ENCODE measurements at places on chromosomes 5 and 9.

GRCh38 chr5:32627219-32627870 lies 42.0 kb downstream of the SUB1 start:
- no peak for DNase-seq

DNA sequence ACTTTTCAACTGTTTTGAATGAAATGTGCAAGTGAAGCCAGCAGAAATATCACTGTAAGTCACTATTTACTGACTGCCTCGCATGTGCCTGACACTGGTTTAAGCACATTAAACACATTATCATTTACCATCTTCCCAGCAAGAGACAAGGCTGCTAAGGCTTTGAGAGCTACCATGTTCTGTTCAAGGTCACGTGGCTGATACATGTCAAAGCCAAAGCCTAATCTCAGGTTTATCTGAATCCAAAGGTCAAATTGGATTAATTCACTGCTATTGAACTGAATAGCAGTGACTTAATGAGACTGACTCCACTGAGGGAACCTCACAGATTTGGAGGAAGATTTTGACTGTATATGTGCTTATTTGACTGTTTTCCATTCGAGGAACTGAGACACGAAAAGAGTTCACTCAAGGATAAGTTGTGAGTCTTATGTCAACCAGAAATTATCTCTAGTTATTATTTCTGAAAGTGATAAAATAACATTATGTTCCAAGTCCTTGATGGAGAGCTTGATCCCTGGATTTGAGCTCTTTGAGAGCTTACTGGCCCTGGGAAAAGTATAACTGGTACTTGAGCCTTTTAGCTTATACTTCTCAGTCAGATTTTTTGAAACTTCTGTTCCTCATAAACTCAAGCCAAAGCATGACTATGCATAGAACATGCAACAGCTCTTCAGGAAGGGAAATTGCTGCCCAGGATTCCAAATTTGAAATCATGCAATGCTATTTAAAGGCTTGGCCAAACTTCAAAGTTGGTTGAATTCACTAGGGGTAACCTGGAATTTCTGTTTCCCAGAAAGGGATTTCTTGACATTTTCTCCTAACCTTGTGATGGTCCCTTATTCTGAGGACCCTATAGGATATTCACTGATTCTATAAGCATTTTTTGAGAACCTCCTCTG lies 23.4 kb upstream of the ARHGAP26 start:
- DNase-seq = peak; percentile 75

GRCh38 chr5:132057498-132058255 lies 2.8 kb upstream of the IL3 start:
- no peak for DNase-seq

GRCh38 chr5:178250263-178250662 lies 17.7 kb upstream of the PHYKPL start:
- no peak for DNase-seq

DNA sequence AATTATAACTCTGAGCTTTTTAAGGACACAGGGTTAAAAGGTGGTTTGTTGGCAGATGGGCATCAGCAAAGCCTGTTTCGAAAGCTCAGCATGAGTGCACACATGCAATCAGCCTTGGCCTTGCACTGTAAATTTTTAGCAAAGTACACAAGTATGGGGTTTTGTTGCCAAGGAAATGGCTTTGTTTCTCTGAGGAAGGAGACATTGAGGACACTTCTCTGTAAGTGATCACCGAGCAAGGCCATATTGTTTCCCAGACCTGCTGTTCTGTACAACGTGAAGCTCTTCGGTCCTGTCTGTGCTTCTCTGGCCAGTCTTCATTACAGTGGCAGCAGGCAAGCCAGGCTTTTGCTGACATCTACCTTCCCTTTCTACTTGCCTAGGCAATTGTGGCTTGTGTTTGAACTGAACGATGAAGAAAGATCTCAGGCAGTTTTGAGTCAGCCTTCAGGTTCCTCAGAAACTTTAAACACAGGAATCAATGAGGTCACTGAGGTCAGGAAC lies 27.9 kb upstream of the GLRX start:
- DNase-seq = no peak

DNA sequence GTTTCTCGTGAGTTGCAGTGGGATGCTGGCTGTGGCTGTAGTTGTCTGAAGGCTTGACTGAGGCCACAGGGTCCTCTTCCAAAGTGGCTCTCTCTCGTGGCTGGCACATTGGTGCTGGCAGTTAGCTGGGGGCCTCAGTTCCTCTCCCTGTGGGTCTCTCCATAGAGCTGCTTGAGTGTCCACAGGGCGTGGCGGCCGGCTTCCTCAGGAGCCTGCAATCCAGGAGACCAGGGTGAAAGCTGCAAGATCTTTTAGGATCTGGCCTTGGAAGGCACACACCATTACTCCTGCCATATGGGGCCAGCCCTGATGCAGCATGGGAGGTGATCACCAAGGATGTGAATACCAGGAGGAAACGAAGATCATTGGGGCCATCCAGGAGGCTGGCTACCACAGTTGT lies 41.1 kb downstream of the ANKRD33B start:
- no peak for DNase-seq

DNA sequence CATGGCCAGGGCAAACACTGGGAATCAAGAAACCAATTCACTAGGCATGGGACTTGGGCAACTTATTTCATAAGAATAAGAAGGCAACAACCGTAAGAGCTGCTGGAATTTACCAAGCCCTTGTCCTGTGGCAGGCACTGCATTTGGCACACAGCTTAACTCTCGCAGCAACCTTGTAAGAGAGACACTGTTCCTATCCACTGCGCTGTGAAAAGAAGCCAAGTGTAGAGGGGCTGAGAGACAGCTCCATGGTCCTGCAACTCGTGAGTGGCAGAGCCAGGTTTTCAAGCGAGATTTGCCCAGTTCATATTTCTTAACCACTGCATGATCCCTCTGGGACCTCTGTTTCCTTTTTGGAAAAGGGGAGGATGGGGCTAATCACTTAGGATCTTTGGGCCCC lies 129.3 kb upstream of the STC2 start:
- DNase-seq = no peak

DNA sequence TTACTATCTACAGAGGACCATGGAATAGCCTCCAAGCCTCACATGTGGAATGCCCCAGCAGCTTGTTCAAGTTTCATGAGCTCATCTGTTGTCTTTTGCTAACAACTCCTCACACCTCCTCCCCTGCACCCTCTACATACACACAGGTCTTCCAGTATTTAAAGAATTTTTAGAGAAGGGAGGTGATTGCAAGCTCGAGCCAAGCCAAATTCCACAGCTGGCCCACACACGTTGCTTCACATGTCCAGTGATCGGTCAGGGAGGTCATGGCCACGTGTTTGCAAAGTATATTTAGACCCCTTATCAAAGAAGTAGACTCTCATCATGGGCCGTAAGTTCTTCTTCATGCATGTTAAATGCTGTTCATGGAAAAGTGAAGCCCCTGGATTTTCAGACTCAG lies 281.7 kb downstream of the OSTF1 start:
- DNase-seq = no peak

- no peak for DNase-seq
These were observed 18.5 kb downstream of the TMEM245 start for GRCh38 chr9:109101202-109101595.

GRCh38 chr9:131667576-131667975 lies 72.3 kb downstream of the RAPGEF1 start:
- no peak for DNase-seq

DNA sequence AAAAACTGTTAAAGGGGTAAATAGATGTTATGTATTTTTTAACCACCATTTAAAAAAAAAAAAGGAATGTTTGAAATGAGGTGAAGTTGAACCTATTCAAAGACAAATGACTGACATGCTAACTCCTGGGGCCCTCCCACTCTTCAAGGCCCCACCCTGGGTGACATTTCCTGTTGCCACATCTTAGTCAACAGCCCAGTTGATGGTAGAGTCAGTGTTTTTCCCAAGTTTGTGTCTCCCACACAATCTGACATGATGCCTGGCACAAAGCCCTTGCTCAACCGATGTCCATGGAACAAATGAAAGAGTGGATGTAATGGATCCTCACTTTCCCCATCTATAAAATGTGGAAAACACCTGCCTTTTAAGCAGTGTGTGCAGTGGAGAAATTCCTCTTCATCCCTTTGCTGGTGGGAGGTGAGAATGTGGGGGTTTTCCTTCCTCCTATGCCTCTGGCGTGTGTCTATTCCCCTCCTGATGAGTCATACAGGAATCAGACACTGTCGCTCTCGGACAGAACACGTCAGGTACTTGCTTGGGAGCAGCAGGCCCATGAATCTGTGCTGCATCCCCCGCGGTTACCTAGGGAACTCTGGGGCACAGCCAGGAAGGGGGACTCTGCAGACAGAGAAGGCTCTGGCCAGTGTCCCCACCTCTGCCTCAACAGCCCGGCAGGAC lies 13.7 kb upstream of the ADRA1B start:
- DNase-seq = no peak

GRCh38 chr9:129258823-129259301 lies 80.8 kb upstream of the IER5L start:
- no peak for DNase-seq

GRCh38 chr5:78627766-78628165 lies 20.8 kb downstream of the LHFPL2 start:
- DNase-seq = peak; percentile 50

DNA sequence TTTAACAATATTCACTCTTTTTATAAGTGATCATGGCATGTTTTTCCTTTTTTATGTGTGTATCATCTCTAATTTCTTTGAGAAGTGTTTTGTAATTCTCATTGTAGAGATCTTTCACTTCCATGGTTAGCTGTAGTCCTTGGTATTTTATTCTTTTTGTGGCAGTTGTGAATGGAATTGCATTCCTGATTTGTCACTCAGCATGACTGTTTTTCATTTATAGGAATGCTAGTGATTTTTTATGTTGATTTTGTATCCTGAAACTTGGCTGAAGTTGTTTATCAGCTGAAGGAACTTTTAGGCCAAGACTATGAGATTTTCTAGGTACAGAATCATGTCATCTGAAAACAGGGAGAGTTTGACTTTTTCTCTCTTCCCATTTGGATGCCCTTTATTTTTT lies 13.1 kb upstream of the SPINK13 start:
- no peak for DNase-seq

GRCh38 chr5:78930721-78931120 lies 54.4 kb downstream of the ARSB start:
- no peak for DNase-seq

DNA sequence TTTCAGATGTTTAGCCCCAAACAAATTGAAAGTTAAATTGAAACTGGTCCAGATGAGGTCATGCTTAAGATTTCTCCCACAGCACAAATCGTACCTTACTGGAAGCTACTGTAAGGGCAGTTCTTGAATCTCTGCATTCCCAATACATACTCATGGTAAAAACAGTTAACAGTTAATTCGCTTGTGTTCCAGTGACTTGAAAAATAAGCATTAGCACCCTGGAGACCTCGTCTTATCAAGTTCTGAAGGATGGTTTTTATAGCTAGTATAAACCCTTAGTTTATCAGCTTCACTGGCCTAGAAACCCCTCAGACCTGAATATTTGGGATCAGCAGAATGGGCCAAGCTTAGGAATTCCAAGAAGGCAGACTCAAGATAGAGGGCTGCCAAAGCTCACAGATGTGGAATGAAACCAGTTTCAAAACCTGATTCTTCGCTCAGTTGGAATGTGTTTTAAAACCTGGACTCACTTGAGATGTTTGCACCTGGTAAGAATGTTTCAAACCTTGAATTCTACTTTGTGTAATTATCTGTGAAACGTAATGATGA lies 103.6 kb downstream of the C9orf152 start:
- no peak for DNase-seq

- no peak for DNase-seq
These were observed 1095.7 kb upstream of the DMAC1 start for GRCh38 chr9:8895106-8895860.

DNA sequence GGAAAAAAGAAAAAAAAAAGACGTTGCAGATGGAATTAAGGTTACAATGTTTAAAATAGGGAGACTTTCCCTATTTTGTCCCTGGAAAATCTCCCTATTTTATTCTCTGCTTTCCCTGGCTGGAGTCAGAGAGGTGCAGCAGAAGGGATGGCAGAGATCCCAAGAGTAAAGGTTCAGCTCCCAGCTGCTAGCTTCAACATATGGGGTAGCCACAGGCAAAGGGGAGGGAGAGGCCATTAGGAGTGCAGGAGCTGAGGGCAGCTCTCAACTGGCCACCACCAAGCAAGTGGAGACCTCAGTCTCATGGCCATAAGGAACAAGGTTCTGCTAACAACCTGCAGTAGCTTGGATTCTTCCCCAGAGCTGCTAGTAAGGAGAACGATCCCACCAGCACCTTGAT lies 367.0 kb upstream of the DAP start:
- DNase-seq = no peak

DNA sequence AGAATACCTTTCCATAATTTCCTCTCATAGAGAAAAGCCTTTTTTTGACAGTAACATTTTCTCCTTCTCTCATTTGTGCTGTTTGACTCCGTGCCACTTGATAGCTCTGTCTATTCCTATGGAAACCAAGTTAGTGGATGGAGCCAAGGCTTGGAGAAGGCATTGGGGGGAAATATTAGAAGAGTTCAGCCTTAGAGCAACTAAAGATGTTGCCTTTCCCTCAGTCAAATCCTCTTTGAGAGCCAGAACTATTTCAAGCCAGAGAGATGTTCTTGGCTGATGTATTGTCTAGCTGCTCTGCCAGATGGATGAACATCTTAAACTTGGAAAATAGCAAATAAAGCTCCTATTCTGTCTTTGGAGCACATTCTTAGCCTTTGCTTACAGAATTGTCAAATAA lies 112.4 kb downstream of the INVS start:
- DNase-seq = no peak

DNA sequence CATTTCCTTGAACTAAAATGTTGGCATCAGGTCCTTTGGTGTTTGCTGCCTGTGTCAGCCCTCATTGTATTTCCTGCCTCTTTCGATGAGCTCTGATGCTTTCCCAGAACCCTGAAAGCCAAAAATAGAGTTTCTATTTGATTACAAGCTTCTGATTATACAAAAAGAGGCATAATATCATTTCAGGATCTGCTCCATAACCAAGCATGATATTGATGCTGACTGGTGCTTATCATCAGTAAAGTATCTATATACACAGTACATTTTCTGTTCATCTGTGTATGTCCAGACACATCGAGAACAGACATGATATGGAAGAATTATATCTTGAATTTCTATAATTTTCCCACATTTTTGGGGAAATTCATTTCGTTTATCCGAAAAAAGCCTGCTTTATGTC lies 58.6 kb downstream of the SEMA6A start:
- DNase-seq = no peak

Data from AG09309 (cell line).